Activated CD4-positive, alpha-beta T cell treated with anti-CD3 and anti-CD28 coated beads, Interleukin-2, amount 10 ng/mL, durations not matched to agents 7 days and 5 days (primary cell): ENCODE measurements at places on chromosomes 1 and 21. TPM values are rescaled to one million over a fixed set of nuclear protein-coding genes. Genes with fewer than 3 reads are reported as not detected.
A peak's percentile ranks its signal among the peaks of the same experiment; 100 is the strongest.

RHOU gene
- total RNA-seq: 7.9 TPM

ESPN gene
- 0.56 TPM for total RNA-seq

BOLA1 gene
- 20.3 TPM for total RNA-seq

GRCh38 chr1:92803140-92803887, 18.4 kb upstream of the EVI5 start:
- no peak for DNase-seq

- DNase-seq: no peak
Measured at GRCh38 chr1:90851711-90852050, 134.6 kb upstream of the BARHL2 start.

DNA sequence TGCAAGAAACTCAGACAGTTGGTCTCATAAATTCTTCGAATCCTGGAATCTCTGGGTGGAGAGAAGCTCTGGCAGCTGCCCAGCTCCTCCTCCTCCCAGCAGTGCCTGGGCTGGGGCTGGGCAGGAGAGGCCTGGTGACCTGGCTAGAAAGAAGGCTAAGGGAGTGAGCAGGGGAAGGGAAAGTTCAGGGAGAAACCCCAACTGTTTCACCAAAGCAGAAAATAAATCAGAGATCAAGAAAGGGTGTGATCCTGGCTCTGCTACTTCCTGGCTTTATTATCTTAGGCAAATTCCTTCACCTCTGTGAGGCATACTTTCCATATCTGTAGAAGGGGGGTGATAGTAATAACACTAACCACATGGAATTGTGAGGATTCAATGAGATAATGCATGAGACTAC, 8.8 kb upstream of the COL16A1 start:
- DNase-seq: no peak

DNA sequence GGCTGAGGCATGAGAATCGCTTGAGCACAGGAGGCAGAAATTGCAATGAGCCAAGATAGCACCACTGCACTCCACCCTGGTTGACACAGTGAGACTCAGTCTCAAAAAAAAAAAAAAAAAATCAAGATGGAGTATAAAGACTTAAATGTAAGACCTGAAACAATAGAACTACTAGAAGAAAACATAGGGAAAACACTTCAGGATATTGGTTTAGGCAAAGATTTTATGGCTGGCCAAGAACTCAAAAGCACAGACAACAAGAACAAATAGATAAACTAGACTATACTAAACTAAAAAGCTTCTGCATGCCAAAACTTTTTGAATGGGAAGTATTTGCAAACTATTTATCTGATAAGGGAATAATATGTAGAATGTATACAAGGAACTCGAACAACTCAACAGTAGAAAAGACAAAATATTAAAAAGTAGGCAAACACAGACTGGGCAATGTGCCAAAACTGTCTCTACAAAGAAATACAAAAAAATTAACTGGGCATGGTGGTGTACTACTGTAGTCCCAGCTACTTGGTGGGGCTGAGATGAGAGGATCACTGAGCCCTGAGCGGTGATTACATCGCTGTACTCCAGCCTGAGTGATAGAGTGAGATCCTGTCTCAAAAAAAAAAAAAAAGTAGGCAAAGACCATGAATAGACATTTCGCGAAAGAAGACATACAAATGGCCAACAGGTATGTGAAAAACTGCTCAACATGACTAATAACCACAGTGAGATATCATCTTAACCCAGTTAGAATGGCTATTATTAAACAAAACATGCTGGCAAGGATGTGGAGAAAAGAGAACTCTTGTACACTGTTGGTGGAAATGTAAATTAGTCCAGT, 25.3 kb downstream of the DTL start:
- DNase-seq: no peak

- no peak for DNase-seq
Measured at GRCh38 chr1:80929868-80930508, 870.7 kb upstream of the ADGRL2 start.

DNA sequence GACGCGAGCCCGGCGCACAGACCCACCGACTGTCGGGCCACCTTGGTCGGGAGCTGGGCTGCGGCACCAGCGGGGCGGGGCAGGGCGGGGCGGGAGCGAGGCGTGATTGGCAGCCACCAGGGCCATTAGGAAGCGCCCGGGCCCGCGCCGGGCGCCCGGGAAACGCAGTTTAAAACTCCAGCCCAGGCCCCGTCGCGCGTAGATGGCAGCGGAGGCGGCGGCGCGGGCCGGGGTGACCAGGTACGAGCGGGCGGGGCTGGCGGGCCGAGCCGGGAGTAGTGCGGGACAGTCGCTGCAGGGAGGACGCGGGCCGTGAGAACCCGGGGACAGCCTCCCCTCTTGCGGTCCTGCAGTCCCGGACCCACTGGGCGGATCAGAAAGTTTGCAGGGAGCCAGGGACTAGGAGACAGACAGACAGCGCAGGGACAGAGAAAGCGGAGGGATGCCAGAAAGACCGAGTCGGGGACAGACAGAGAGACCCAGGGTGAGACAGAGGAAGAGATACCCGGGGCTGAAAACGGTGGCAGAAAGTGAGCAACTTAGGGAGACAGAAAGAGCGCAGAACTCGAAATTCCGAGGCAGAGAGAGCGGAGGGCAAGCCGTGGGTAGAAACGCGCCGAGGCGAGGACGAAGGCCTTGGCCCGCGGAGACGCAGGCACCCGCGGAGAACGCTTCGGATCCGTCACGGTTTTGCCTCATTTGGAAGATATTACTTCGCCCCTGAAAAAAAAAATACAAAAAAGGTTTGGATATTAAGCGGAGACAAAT, at the start of gene DMBX1:
Gene DMBX1, plus strand, starts transcription at position 199 of the 768 bp plus-strand sequence. CDS start 17,175 bp downstream, outside the sequence.
- peak; percentile 38 for DNase-seq
